ENCODE measurements at places on chromosomes 3 and 15.

DNA sequence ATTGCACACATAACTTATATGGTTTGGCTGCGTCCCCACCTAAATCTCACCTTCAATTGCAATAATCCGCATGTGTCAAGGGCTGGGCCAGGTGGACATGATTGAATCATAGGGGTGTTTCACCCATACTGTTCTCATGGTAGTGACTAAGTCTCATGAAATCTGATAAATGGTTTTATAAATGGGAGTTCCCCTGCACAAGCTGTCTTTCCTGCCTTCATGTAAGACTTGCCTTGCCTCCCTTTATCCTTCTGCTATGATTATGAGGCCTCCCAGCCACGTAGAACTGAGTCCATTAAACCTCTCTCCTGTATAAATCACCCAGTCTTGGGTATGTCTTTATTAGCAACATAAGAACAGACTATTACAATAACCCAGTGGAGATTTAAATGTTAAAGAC, 653.9 kb downstream of the ROBO1 start:
- DNase-seq = no peak

DNA sequence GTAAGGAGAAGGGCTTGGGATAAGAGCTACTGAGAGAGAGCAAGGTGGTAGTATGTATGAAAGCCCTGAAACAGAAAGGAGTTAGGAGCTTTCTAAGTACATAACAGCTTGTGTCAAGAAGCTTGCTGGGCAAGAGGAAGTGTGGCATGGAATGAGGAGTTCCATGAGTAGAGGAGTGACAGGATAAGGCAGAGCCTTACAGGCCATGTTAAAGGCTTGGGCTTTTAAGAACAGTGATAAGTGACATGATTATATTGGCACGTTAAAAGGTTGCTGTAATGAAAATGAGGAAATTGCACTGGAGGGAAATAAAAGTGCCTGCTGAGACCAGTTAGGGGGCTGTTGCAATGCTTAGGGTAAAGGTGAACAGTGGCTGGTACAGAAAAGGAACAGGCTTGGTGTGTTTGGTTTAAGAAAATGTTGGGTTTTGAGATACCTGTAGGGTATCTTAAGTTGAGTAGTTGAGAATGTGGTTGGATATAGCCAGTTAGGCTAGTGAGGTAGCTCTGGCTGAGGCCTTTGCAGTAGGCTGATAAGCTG, 49.0 kb downstream of the MEF2A start:
- no peak for DNase-seq

DNA sequence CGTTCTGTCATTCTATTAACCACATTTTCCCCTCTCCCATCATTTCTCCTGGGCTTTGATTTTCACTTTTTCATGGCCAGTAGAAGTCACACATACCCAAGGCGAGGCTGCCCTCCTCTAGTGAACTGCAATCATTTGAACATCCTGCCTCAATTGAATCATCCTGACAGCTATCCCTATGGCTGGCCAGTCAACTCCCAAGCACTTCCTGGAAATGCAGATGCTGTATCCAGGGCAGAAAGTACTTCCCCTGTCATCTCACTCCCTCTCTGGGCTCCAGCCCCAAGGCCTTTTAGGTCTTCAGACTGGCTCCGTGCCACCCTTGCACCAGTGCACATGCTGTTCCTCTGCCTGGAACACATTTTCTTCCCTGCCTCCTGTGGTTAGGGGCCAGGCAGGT, 738.3 kb upstream of the CFAP20DC start:
- no peak for DNase-seq

DNA sequence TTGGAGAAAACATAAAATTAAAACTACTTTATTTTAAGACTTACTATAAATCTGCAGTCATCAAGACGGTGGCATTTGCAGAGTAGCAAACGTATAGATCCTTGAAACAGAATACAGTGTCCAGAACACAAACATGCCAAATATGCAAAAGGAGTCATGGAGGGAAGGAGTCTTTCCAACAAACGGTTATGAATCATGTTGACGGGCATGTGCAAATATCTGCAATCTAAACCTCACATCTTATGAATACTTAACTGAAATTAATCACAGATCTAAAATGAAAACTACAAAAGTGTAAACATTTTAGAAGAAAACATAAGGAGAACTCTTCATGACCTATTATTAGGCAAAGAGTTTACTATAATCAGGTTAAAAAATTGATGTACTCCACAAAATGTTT, 69.4 kb downstream of the TFRC start:
- no peak for DNase-seq

GRCh38 chr3:190224863-190225692, 97.2 kb downstream of the CLDN1 start:
- DNase-seq = no peak

DNA sequence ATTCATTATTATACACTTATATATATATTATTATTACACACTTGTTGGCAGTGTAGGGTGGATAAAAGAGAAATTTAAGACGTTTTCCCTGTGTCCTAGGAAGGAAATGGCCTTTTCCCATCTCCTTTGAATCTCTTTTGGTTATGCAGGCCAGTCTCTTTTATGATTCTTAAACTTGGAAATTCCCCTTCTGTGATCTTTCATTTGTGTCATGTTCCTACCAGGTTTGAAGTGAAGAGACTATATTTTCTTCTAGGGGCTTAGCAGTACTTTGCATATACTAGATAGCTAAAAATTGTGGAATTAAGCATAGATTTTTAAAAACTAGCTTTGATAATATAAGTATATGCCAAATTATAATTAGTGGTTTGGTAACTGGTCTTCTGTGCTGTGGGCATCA, 58.5 kb downstream of the BBX start:
- DNase-seq = no peak

DNA sequence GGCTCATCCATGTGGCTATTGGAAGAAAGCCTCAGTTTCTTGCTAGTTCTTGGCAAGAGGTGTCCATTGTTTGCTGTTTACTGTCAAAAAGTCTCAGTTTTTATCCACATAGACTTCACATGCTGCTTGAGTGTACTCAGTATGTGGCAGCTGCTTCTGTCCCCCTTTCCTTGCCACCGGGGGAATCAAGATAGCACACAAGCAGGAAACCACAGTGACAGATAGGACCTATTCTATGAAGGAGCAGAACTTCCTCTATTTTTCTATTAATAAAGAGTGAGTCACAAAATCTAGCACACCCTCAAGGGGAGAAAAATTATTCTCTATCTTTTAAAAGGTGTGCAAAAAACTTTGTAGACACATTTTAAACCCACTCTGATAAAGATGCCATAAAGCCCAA, 121.4 kb upstream of the GMNC start:
- no peak for DNase-seq

DNA sequence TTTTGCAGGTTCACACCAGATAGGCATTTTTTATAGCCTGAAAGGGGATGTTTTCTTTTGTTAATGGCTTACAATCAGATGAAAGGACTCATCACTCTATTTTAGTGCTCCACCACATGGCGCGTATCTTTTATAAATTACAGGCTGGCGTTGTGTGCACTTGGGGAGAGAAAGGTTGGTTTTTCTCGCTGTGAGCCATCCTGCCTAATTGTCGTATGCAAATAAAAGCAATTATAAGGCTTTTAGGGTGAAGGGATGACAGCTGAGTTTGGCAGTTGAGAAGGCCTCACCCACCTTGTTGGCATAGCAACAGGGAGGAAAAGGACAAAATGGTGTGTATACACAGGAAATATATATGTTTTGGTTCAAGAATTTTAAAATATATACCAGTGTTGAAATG, 268.0 kb downstream of the NR2F2 start:
- no peak for DNase-seq

DNA sequence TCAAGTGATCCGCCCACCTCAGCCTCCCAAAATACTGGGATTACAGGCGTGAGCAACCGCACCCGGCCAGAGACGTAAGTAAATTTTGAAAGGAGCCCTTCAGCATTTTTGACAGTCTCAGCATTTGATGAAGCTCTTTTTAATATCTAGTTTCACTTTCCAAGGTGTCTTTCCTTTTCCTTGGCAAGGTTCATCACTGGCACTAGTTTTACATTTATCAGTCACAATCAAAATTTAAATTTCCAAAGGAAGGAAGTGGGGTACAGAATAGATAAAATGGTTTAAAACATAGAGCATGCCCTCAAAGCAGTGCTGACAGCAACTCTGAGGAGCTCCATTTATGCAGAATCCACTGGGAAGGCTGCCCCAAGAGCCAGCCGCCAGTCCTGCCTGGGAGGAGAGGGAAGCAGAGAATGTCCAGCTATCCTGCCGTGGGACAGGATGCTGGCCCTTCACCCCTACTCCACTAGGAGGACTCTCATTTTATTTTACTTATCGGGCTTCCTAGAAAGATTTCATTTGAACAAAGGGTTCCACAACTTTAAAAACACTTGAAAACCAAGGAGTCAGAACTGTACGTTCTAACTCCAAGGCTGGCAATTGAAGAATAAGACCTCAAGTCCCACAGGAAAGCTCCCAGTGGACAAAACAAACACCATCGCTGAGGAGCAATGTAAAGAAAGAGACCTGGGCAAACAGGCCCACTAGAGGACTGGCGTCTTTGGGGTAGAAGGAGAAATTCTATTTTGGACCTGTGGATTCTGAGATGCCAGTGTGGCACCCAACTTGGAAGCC, 9.9 kb downstream of the SFMBT1 start:
- no peak for DNase-seq

- DNase-seq = no peak
These were observed 116.1 kb downstream of the KCNH8 start for GRCh38 chr3:19264424-19264823.

- DNase-seq = no peak
These were observed 43.5 kb downstream of the ABHD2 start for GRCh38 chr15:89131731-89132130.

DNA sequence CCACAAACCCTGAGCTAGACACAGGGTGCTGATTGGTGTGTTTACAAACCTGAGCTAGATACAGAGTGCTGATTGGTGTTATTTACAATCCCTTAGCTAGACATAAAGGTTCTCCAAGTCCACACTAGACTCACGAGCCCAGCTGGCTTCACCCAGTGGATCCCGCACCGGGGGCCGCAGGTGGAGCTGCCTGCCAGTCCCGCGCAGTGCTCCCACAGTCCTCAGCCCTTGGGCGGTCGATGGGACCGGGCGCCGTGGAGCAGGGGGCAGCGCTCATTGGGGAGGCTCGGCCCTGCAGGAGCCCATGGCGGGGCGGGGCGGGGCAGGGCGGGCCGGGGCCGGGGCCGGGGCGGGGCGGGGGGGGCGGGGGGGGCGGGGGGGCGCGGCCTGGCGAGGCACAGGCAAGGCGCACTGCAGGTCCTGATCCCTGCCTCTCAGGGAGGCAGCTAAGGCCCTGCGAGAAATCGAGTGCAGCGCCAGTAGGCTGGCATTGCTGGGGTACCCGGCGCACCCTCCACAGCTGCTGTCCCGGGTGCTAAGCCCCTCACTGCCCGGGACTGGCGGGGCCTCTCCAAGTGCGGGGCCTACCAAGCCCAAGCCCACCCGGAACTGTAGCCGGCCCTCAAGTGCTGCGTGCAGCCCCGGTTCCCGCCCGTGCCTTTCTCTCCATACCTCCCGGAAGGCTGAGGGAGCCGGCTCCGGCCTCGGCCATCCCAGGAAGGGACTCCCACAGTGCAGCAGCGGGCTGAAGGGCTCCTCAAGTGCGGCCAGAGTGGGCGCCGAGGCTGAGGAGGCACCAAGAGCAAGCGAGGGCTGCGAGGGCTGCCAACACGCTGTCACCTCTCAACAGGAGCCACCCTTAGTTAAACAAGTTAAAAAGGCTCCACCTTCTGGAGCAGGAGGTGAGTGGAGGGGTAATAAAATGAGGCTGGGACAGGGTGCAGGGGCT, 9.8 kb upstream of the TMEM40 start:
- no peak for DNase-seq

GRCh38 chr3:88003115-88003755, 55.6 kb downstream of the CGGBP1 start:
- DNase-seq = peak; percentile 41

DNA sequence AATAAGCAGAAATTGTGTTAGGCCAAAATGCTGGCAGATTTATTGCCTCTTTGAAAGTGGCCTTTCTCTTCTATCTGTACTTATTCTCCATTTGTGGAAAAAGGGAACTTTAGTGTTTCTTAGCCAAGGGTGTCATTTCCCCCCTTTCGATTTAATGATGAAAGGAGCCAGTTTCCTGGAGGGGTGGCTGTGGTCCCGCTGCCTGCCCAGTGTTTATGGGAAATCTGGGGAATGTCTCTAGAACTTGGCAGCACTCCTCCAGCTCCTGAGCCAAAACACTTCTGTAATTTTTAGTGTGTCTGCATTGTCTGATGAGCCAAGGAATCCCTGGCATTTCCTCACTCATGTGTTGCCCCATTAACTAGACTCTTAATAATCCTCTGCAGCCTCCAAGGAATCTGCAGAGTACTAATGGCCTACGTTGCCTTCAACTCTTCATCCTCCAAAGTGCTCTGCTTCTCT, 448.8 kb downstream of the GRM7 start:
- DNase-seq = no peak

- DNase-seq = no peak
These were observed 214.0 kb upstream of the RARB start for GRCh38 chr3:25214034-25214433.

DNA sequence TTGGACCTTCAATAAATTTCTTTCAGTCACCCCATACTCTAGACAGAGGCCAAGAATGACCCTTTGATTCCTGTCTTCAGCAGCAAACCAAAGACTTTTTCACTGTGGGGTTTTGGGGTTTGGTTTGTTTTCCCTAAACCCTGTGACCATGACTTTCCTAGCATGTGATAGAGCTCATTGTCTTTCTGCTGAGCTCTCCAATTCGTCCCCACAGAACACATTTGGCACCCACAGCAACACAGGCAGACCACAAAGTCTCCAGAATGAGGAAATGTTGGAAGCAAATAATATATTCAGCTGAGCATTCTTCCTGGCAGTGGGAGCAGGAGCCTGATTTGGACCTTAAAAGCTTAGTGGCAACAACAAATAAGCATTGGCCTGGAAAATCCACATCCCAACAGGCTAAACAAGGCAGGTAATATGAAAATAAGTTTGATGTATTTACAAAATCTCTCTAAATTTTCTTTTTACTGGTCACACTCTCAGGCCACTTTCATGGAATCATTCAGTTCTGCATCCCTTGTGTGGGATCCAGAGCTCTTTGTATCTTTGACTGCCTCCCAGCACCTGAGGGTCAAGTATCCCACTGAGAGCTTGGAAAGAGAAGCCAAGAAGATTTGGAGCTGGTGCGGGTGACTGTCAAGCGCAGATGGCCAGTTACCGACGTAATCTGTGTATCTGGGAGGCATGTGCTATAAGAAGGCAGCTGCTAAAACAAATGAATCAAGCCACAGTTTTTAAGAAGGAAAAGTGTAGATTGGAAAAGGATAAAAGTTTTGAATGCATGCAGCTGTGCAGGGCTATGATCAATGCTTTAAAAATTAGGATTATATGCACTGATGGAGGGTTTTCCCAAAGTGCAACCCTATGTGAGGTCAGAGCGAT, 36.5 kb upstream of the CPB1 start:
- peak; percentile 70 for DNase-seq
